ENCODE measurements at places on chromosomes 7 and 10.

DNA sequence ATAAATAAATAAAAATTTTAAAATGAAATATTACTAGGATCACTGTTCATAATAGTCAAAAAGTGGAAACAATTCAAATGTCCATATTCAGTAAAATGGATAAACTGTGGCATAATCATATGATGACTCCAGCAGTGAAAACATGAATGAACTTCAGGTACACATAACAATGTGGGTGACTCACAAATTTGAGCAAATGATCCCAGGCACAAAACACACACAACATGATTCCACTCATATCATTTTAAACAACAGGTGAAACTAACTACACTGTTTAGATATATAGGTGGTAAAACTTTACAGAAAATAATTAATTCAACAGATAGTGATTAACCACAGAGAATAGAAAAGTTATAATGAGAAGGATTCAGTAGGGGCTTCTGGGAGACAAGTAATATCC lies 14.7 kb upstream of the SAMD8 start:
- no peak for DNase-seq

- no peak for DNase-seq
These were observed 714.1 kb downstream of the CNTNAP2 start for GRCh38 chr7:146830686-146831085.

- no peak for DNase-seq
These were observed 67.5 kb upstream of the INSIG1 start for GRCh38 chr7:155230169-155230593.

- no peak for DNase-seq
These were observed 42.1 kb downstream of the FAM53B start for GRCh38 chr10:124701881-124702656.

GRCh38 chr10:44749151-44749550 lies 162.0 kb upstream of the TMEM72 start:
- DNase-seq = no peak

GRCh38 chr7:82443547-82444219 lies at the start of gene CACNA2D1:
Gene CACNA2D1 (minus strand): TSS chr7:82443777.
- DNase-seq = no peak

- DNase-seq = no peak
These were observed 521.4 kb upstream of the SEMA3D start for GRCh38 chr7:85708221-85708620.

- DNase-seq = no peak
These were observed 12.0 kb downstream of the EEPD1 start for GRCh38 chr7:36165059-36165458.

DNA sequence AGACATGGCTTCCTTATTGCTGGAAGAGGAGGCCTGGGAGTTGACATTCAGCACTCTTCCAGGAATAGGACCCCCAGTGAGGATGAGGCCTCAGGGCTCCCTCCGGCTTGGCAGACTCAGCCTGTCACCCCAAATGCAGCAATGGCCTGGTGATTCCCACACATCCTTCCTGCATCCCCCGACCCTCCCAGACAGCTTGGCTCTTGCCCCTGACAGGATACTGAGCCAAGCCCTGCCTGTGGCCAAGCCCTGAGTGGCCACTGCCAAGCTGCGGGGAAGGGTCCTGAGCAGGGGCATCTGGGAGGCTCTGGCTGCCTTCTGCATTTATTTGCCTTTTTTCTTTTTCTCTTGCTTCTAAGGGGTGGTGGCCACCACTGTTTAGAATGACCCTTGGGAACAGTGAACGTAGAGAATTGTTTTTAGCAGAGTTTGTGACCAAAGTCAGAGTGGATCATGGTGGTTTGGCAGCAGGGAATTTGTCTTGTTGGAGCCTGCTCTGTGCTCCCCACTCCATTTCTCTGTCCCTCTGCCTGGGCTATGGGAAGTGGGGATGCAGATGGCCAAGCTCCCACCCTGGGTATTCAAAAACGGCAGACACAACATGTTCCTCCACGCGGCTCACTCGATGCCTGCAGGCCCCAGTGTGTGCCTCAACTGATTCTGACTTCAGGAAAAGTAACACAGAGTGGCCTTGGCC lies 4.3 kb downstream of the PGAM2 start:
- DNase-seq = no peak

DNA sequence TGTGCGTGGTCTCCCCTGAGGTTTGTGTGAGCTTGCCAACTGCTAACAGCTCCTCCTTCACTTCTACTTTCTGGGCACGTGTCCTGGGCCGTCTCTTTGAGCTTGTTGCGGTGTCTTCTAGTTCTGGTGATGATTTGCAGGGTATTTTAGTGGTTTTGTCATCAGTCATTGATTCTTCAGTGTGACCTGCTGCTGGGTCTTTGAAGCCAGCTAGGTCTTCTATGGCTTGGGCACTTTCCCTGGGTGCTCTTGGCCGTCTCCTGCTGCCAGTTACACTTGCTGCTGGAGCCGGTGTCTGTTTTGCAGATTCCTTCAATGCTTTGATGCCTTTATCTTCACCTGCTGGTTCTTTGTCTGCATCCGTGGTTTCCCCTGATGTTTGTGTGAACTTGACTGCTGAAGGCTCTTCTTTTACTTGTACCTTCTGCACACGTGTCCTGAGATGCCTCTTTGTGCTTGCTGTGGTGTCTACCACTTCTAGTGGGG lies 23.0 kb downstream of the MKI67 start:
- DNase-seq = no peak

- DNase-seq = no peak
These were observed 517.5 kb downstream of the NRG3 start for GRCh38 chr10:82392533-82392932.

- no peak for DNase-seq
These were observed 282.2 kb downstream of the NEBL start for GRCh38 chr10:20614911-20615310.

DNA sequence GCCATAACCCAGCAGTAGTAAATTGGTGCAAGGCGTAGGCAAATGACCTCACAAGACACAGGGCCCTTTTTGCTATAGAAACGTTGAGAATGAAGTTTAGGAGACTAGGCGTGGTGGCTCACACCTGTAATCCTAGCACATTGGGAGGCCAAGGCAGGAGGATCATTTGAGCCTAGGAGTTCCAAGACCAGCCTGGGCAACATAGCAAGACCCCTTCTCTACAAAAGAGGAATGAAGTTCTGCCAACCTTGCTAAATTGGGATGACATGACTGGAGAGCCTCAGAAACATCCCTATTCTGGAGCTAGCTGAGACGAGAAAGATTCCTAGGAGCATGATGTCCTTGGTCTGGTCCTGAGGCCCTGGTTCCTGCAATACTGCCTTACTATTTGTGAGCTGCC lies 20.6 kb downstream of the CDK1 start:
- no peak for DNase-seq

- no peak for DNase-seq
These were observed 41.3 kb upstream of the GGCT start for GRCh38 chr7:30545791-30546555.

DNA sequence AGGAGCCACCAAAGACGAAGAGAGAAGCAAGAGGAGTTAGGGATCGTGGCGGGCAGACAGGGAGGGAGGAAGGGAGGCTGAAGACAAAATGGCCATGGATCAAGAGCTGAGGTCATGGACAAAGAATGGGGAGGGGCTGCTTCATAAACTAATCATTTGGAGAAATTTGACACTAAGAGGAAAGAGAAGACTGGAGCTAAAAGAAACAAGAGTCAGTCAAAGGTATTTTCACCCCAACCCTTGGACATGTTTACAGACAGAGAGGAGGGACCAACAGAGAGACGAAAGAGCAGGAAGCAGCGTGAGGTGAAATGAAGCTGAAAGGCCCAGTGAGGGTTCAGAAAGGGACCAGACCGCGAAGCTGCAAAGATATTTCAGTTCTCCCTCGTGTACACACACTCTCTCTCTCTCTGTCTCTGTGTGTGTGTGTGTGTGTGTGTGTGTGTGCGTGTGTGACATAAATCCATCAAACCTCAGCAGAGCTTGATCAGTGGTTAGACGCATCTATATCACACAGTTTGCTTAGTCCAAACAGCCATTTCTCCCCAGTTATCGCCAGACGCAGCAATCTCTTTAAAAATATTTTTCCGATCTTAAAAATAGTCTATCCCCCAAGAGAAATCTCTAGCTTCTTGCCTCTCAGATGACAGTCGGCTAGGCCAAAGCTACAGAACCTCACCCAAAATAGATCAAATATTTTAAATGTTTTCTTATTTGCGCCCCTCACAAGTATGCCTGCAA lies 12.5 kb upstream of the CALD1 start:
- DNase-seq = no peak

- DNase-seq = no peak
These were observed 588.9 kb downstream of the POM121L12 start for GRCh38 chr7:53624356-53624755.

GRCh38 chr7:151821226-151821625 lies 55.7 kb downstream of the PRKAG2 start:
- no peak for DNase-seq

DNA sequence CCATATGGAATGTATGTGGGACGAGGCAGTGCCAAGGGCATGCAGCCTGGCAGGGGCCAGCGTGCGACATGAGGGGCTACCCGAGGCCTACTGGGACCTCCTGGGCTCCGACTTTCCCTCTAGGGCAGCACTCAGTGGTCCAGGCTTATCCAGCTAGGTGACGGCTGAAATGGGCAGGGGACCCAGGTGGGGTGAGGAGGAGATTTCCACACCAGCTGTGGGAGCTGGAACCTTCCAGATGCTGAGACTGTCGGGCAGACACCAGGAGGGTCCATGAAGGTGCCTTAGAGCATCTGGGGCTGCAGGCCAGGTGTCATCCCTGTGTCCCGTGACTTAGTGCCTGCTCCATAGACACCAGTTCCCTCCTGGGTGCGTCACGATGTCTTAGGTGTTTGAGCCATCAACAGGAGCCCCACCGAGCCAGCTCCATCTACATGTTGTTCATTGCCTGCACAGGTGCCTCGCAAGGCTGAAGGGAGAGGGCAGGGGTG lies 13.4 kb downstream of the ZNF316 start:
- no peak for DNase-seq

DNA sequence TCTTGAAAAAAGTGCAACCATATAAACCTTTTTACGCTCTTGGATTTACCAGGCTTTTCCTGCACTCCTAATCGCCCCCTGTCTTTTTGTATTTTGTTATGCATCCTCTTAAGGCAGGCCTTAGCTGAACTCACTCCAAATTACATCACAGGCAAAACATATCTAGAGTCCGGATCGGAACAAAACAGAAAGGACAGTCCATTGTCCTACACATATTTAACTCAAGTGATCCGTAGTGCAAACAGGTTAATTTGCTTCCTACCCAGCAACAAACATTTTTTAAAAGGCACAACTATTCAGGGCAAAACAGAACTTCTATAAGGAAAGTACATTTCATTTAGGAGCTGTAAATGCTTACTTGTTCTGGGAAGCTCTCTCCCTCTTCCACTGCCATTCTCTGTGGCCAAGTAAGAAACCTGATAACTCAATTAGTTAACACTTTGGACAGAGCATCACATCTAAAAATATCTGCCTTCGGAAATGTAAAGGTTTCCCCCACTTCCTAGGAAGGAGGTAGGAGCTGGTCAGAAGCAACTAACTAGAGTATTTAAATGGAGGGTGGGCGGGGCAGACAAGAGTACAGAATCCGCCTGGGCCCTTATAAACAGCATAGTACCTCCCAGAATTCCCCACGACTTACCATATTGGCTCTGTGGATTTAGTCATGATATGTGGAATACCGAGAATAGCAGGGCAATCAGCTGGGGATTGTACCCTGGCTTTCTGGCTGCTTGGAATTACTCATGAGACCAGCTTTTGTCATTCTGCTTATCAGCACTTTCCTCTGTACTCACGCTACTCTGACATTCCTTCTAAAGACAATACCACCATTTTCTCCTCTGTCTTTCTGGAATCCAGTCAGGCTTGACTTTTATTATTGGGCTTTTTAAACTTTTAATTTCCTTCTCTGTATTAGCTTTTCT lies 89.5 kb downstream of the ANK3 start:
- DNase-seq = no peak

DNA sequence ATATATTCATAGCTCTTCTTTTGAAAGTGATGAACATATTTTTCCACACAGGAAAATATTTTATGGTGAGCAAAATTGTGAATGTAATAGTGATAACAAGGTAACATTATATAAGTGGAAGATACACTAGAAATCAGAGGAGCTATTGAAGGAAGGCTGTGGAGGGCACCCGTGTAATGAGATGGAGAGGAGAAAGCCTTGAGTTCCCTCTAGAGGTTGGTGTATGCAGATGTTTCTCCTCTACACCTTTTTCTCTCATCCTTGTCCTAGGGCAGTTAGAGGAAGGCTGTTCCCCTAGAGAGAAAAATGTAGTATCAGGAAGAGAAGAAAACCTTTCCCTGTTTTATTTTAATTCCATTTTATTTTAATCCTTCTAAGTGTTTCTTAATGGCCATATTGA lies 54.6 kb upstream of the NRG3 start:
- DNase-seq = no peak

- no peak for DNase-seq
These were observed 92.9 kb downstream of the SRPK2 start for GRCh38 chr7:105295596-105296352.

DNA sequence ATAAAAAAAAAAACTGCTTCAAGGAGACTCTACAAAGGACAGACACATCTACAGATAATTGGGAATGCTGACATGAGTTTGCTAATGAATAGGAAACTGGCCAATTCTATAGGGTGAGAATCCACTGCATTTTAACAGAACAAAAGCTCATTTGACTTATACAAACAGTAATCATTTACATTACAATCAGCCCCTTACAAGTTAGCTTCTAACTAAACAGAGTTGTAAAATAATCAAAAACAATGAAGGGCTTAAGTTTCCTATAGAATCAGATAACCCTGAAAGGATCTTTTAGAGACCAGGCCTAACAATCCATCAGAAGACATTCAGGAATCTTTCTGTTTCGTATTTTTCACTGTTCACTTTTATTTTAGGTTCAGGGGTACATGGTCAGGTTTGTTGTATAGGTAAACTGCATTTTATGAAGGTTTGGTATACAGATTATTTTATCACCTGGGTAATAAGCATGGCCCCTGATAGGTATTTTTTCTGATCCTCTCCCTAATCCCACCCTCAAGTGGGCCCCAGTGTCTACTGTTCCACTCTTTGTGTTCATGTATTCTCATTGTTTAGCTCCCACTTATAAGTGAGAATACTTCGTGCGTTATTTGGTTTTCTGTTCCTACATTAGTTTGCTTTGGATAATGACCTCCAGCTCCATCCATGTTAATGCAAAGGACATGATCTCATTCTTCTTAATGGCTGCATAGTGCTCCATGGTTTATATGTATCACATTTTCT lies 131.3 kb upstream of the NOBOX start:
- DNase-seq = no peak

GRCh38 chr7:137895301-137896221 lies 48.8 kb upstream of the DGKI start:
- no peak for DNase-seq

DNA sequence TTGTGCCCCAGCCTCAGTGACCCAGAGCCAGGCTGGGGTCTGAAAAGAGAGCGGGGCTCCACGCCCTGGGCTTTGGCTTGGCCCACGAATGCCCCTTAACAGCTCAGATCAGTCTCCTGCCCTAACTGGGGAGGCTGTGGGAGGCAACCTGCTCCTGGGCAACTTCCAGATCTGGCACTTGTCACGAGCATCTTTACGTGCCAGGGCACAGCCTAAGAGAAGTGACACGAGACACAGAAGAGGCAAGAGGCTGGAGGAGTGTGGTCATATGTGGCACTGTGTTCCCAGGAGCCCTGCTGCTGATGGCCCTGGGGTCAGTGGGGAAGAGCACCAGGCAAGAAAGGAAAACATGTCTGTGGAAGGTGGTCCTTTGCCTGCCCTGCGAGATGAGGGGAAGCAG lies 97.8 kb upstream of the BTBD16 start:
- no peak for DNase-seq

Data from activated CD4-positive, CD25-positive, alpha-beta regulatory T cell treated with anti-CD3 and anti-CD28 coated beads, Interleukin-2, amount 50 U/mL, for 72 hours (primary cell).